ENCODE measurements at places on chromosomes 3 and 15.

DNA sequence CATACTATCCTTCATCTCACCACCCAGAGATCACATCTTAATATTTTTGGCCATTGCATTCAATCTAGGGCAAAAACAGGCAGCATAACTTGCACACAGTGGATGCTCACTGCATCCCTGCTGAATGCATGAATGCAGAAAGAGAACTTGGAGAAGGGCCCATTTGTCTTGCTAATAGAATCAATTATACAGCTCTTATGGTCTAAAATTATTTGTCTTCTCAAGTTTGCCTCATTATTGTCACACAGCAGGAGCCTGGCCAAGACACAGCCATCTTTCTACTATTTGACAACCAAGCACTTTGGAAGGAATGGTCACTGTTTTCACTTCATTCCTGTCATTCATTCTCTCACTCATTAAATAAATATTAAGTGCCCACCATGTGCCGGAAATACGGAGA, 1.2 kb upstream of the ARHGEF26 start:
- DNase-seq, result no peak

DNA sequence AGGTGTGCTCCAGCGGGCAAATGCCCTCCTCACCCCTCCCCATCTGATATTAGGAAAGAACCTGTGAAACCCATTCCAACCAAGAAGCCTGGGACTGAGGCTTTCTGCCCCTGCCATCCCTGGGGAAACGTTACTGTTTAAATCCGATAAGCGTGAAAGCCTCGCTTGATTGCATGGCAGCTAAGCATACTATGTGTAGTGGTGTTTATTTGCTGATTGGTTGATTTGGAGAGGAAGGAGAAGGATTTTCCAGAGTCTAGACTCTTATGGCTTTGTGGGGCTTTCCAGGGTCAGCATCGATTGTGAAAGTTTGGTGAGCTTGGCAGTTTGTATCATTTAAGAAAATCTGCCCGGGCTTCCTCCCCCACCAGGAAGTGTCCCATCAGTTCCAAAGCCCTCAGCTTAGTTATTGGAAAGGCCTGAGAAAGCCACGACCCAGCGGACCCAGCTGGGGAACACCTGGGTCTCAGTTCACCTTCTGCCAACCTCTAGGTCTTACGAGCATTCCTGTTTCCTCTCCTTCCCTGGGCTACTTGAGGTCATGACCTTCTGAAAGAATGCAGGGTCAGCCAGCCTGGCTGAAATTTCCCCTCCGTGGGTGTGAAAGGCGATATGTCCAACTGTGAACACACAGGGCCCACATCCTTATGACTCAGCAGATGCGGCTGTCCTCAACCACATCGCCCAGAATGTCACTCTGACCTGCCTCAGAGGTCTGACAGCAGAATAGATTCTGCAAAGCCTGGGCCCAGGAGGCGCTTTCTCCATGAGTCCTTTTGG, 62.8 kb upstream of the HERC1 start:
- no peak for DNase-seq

- no peak for DNase-seq
These were observed 52.1 kb downstream of the TGFBR2 start for GRCh38 chr3:30658328-30659052.

DNA sequence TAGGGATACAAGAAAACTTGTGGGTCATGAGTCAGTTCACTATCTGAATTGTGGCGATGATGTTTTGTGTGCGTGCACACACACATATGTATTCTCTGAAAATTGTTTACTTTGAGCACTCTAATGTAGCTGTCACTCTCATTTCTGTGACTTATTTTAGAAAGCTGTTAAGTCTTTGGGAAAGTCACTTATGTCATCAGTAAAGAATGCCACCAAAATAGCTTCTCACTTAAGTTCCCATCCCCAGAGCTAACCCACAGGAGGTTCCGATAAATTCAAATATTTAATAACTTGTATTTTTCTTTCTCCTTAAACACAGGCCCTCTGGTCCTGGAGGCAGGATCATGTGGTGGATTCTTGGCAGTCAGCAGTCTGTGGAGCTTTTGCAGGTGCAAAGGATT, 138.3 kb downstream of the LRIG1 start:
- DNase-seq, result no peak

DNA sequence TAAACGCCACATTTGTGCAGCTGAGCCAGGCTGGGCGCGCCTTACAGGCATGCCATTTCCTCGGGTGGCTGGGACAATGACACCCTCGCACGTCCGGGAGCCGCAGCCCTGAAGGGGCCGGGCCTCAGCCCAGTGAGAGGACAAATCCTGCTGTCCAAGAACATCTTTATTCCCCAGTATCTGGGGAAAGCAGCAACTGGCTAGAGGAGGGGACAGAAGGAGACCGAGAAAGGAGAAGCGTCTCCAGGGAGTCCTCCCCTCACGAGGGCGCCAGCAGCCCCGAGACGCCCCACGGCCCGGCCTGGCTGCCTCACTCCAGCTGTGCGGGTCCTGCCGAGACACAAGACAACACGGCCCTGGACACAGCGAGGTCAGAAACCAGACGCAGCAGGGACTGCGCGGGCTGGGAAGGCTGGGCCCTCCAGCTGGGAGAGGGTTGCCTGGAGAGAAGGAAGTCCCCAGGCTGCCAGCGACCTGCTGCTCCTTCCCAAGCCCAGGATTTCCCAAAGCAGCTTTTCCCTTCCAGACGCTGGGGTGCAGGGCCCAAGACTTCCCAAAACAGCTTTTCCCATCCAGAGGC, 130.2 kb downstream of the CHSY1 start:
- DNase-seq, result no peak

- no peak for DNase-seq
These were observed 25.5 kb downstream of the SETD5 start for GRCh38 chr3:9422712-9423424.

DNA sequence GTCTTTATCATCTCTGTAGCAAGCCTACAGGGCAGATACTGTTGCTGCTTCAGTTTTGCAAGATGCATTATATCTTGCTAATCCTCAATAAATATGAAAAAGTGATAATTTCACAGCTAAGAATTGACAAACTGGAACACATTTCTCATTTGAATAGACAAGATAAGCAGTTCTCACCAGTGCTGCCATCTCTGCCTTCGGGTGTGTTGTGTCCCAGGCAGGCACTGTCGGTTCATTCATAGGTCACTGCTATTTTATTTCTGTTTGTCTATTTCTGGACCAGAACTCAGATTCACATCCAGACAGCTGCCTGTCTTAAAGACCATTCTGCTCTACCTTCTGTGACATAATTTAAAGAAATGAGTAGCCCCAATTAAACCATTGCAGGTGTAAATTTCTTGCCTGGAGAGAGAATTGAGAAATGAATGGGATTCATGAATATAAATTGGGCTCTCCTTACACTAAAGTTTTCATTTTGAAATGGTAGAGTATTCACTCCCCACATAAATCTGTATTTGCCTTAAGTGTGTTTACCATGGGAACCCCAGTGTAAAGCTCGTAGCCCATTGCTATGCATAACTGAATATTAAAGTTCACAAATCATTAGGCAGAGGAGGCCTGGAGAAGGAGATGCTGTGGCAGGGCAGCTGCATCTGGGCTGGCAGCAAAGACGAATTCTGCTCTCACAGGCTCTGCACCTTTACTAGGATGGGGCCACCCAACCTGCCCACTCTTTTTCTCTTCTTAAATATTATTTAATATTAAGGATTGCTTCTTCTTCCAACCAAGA, 149.9 kb downstream of the ARPP21 start:
- DNase-seq, result no peak

- DNase-seq, result no peak
These were observed 24.1 kb downstream of the CACNA1D start for GRCh38 chr3:53518495-53518981.

DNA sequence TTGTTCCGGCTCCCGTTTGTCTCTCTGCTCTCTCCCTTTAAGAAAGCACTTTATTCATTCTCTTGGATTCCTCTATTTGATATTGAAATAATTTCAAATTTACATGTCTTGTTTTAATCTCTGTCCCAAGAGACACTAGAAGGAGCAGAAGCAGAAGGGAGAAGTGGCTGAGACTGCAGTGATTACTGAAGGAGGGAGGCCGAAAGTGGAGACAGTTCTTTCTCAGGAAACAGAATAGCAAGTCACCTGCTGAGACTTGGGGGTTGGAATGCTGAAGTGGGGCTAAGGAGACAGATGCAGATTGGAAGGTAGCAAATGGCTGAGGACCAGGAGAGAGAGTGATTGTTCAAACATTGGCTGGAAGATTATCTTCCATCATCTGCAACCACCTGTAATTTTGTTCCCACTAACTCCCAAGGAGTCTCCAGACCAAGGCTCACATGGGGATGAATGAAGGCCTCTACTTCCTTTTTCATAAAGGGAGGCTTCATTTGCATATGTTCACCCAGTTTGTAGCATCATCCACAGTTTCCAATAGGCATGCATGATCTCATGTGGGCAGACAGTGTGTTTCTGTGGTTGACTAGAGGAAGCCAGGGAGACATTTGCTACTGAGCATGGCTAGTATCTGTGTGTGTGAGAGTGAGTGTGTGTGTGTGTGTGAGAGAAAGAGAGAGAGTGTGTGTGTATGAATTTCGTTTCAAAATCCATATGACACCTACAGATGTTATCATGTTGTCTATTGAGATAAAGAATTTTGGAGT, 24.0 kb downstream of the LTF start:
- DNase-seq, result no peak

GRCh38 chr15:40256638-40257235, 17.9 kb downstream of the PAK6 start:
- no peak for DNase-seq

GRCh38 chr15:29035336-29036285, 149.8 kb downstream of the APBA2 start:
- DNase-seq, result no peak

DNA sequence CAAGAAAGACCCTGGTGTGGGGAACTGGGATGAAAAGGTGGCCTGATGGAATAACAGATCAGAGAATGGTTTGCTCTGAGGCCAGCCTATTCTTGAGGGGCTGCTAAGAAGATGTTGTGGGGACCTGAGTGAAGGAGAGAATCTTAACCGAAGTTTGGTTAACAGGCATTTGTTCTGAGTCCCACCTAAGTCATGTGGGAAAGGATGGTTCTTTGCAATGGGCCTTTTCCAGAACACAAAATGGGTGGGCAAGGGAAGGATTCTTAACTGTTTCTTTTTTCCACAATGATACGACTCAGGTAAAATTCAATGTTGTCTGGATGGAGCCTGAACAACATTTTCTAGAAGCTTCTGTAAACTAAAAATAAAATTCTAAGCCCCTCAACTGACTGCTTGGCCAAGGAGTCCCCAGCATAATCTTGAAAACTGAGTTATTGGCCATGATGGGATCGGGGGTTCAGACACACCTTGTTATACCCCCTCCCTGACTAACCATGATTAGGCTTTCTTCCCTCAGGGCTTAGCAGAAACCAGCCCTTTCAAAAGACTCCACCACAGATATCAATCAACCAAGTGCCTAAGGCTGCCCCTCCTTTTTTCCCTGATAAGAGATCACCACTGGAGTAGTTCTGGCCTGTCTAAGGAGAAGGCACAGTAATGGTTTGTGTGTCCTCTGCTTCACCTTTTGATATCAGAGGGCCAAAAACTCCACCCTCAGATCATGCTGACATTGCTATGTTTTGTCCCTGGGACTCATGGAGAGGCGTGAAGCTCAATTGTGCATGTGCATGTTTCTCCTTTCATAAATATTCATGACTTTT, 30.1 kb downstream of the SCN11A start:
- no peak for DNase-seq

DNA sequence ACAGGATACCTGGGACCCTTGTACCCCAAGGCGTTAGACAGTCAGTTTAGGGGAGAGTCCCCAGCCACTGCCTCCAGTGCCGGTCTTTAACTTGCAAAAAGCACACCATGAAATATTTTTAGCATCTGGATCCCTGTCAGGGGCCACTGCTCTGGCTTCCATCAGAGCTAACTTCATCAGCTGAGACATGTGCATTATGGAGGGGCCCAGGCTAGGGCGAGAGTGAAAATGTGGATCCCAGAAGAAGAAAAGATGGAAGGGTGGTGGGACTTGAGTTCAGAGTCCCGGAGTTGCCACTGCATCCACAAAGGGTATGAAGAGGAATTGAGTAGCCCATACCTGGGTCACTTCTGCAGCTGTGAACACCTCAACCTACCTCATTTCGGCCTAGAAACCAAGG, 23.5 kb upstream of the SPATA12 start:
- DNase-seq, result no peak

DNA sequence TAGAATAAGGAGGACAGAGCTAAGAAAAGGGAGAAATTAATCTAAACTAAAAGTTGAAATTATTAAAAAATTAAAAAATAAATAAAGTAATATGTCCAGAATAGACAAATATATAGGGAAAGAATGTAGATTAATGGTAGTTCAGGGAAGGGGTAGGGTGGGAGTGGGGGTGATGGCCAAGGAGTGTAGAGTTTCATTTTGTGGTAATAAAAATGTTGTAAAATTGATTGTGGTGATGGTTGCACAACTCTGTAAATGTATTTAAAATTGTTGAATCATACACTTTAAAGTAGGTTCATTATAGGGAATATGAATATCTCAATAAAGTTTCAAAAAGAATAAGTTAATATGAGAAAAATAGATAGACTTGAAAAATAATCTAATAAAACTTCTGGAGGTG, 21.0 kb upstream of the FNDC3B start:
- no peak for DNase-seq

- DNase-seq, result no peak
These were observed 29.5 kb downstream of the NANOGP8 start for GRCh38 chr15:35055416-35056105.
